ENCODE measurements at places on chromosomes 2 and 18.
A peak's percentile ranks its signal among the peaks of the same experiment; 100 is the strongest.

DNA sequence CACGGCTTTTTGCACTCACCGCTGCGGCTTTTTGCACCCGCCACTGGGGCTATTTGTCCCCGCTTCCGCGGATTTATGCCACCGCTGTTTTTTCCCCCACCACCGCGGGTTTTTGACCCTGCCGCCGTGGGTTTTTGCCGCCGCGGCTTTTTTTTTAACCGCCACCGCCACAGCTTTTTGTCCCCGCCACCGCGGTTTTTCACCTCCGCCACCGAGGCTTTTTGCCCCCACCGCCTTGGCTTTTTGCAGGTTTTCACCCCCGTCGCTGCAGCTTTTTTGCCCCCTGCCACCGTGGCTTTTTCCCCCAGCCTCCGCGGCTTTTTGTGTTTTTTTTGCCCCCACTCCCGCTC is 2796.7 kb upstream of the TEKT4 start:
- no peak for DNase-seq

GRCh38 chr2:237118025-237118424 is 32.3 kb downstream of the COPS8 start:
- DNase-seq: no peak

DNA sequence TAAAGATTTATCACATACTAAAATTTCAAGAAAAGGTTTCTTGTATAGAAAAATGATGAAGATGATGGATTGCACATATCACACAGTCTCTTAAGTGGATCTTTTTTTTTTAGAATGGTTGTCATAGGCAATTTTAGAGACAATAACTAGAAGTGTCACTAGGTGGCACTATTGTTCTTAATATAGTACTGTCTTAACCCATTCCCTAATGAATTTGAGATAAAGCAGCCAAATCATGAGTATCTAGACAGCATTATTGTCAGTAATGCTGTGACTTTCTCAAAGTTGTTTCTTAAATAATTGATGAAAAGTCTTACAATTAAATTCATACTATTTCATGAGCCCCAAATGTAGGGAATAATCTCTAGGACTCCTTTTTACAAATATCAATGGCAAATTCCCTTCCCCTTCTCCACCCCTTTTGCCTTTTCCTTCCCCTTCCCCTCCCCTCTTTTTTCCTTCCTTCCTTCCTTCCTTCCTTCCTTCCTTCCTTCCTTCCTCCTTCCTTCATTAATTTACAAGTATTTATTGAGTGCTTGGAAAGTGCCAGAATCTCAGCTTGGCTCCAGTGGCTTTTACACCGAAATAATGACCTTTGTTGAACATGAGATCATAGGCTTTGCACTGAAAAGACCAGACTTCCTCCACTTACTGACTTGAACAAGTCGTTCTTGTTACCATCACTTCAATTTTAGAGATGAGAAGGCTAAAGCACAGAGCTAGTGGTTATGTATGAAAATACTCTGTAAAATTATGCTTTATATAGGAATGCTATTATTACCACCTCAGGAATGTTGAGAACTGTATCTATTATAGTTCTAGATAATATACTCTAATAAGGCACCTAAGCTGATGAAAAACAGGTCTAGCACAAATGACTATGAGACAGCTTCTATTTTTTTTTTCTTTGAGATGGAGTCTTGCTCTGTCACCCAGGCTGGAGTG is 19.8 kb downstream of the MYL12B start:
- peak; percentile 35 for DNase-seq

DNA sequence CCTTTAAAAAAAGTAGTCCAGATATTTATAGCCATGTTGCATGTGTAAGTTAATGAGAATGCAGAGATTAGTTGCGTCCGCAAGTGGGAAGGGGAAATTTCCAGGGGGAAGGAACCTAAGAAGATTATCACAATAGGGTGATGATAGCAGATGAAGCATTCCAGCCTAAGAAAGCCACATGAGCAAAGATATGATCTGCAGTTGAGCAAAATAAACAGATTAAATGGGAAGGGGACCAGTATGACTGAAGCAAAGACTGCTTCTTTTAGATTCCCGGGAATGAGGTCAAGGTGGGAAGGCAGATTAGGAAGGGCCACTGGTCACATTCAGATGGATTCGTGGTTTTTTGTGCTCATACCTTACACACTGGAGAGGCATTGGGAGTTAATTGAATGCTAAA is 154.6 kb upstream of the CDH2 start:
- no peak for DNase-seq

DNA sequence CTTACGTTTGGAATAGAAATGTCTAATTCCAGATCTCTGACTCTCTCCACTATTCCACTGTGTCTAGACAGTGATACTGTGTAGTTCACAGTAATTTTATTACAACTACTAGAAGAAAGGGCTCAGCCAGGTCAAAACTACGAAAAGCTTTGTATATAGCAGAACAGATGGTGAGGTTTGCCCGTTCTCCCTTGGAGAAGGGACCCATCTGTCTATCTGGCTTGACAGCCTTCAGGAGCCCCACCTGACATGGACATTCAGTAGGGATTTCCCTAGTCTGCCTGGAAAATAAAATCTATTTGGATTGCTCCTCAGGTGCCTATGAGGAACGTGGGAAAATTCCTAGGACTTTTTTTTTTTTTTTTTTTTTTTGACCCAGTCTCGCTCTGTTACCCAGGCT is 435.4 kb downstream of the NRXN1 start:
- DNase-seq: no peak

GRCh38 chr2:203484266-203485112 is 50.6 kb downstream of the RAPH1 start:
- no peak for DNase-seq

- DNase-seq: no peak
These were observed 142.3 kb upstream of the KCNJ3 start for GRCh38 chr2:154556146-154556545.

- DNase-seq: no peak
These were observed 21.4 kb upstream of the KCNS3 start for GRCh38 chr2:17857021-17857420.

DNA sequence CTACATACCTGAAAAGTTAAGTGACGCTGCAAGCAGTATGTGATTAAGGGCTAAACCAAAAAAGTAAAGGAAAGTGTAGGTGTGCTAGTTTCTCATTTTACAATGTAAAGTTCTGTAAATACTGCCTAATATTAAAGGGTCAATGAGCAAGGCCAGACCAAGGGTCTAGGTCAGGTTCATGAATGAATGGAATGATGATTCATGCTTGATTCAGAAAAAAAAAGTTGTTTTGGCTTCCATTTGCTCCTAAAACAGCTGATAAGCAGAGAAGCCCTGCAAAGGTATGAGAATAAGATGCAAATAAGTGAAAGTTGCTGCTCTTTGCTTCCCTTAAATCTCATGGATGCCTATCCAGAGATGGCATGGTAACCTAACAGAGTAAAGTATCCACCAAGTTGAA is 61.3 kb downstream of the PTRHD1 start:
- no peak for DNase-seq

- no peak for DNase-seq
These were observed 158.0 kb downstream of the SMAD7 start for GRCh38 chr18:48792611-48793380.

DNA sequence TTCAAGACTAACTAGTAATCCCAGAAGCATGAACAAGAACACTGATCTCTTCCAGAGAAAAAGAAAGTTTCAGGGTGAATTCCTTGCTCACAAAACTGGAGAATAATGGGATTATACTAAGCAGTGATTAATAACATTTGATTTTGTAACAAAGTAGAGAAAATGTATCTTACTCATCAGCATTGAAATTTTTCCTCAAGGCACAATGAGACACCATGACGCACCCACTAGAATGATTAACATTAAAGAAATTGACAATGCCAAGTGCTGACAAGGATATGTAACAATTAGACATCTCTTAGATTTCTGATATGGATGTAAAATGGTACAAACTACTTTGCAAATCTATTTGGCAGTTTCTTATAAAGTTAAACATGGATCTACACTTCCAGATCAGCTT is 101.1 kb upstream of the EPHA4 start:
- no peak for DNase-seq

DNA sequence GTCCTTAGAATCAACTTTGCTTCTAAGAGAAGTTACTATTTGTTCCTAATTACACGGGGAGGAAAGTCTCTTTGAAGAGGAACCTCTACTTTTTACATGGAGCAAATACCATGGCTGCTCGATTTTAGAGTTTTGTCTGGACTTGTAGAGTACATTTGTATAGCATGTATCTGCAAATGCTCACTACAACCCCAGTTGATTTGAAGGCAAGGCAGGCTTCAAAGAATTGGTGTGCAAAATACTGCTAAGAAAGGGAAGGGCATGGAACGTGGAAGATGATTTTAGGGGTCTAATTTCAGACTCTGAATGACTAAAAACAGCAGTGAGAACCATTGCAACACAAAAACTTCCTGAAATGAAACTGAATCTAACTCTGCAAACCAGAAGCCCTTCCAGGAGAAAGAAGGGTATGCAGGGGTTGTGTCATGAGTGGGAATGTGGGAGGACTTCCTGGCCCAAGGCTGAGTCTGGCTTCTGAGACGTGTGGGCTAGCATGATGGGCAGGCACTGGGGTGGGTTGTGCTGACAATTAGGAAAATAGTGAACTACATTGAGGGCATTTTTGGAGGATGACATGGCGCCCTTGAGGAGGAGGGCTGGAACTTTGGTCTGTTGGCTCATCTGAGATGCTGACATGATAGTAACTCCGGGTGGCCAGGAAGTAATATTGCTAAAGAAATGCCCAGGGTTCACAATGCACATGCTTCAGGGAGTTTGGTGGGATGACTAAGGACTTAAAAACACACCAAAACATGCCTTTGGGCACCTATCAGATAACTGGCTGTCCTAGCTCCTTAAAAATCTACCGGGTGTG is 18.9 kb upstream of the IL1R2 start:
- DNase-seq: no peak

DNA sequence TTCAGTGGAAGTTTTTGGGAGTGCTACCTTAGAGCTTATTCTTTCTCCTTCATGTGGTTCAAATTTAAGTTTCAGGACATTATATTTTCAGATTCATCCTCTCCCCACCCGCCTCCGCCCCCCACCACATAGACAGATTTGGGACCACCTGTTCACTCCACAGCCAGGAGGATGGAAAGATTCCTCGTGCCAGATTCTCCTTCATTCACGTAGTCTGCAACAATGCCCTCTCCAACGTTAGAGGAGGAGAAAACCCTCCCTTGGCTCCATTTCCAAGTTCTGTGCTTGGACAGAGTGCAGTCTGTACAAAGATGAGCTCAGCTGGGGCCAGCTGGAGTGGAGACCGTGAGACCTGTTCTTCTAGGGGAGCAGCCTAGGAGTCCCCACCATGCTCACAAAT is 26.2 kb downstream of the POU3F3 start:
- no peak for DNase-seq

DNA sequence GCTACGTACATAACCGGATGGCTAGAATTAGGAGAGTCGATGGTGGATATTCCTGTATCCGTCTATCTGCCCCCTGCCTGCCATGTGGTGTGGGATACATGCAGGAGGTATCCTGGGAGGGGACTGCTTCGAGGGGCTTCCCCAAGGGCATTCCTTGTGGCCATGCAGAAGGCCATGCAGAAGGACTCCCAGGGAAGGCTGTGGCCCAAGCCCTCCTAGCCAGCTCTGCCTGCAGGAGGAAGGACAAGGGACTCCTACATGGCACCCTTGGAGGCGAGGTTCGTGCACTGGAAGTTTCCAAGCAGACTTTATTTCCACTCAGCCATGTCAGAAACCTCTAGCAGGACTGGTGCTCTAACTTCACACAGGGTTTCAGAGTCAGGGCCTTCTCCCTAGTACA is 136.1 kb downstream of the KLHL29 start:
- DNase-seq: no peak

GRCh38 chr18:38545071-38545470 is 979.5 kb upstream of the CELF4 start:
- no peak for DNase-seq

DNA sequence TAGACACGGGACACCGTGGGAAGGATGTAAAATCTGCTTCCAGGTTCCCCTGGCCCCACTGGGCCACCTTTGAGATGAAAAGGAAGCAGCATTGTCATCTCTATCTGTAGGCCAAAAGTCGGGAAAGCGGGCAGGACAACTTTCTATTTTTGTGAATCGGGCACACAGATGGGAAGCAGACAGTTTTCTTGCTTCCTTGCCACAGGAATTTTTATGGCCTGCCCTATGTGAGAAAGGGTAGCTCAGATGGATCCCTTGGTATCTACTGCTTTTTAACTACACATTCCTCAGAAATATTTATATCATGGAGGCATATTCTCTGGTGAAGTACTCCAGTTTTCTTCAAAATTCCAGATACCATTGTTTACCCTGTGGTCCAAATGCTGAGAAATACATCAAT is 735.5 kb downstream of the CBLN2 start:
- DNase-seq: no peak

DNA sequence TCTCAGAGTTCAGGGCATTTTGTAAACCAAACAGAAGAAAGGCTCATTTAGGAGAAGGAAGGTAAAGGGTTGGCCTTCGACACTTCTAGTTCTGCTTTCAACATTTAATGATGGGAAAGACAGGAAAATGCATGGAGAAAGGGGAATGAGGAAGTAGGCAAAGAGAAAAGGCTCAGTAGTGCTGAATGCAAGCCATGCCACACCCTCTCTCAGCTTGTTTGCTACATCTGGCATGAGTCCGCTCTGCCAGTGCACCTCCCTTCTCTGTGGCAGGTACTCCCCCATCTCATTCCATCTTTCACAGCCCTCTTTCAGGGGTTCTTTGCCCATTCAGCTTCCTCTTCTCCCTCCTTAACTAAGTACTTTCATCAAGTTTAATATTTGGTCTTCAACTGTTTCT is 120.9 kb upstream of the ITGB6 start:
- no peak for DNase-seq

GRCh38 chr2:184735611-184736010 is 137.3 kb downstream of the ZNF804A start:
- no peak for DNase-seq

- DNase-seq: no peak
These were observed 18.8 kb upstream of the TNS1 start for GRCh38 chr2:218021536-218022071.

DNA sequence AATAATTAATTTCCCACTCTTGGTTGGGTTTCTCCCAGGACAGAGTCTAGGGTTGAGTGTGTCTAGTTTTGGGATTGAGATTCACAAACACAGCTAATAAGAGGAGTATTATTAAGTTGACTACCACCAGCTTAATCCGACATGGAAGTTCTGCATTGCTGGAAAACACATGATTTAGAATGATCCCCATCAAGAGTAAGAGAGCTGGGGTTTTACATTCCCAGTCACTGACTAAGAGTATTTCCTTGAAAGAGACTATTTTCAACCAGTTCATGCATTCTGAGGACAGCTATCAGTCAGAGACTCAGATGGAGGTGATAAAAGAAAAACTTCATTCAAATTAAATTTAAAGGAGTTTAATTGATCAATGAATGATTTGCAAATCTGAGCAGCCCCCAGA is 334.6 kb upstream of the LRATD1 start:
- no peak for DNase-seq

- DNase-seq: no peak
These were observed 225.7 kb downstream of the MTX2 start for GRCh38 chr2:176494949-176495353.

- no peak for DNase-seq
These were observed 307.2 kb upstream of the MMADHC start for GRCh38 chr2:149894760-149895159.
